ENCODE measurements at places on chromosomes 12 and 14.
A peak's percentile ranks its signal among the peaks of the same experiment; 100 is the strongest.

GRCh38 chr12:76446090-76446489 lies 97.9 kb upstream of the BBS10 start:
- no peak for DNase-seq

DNA sequence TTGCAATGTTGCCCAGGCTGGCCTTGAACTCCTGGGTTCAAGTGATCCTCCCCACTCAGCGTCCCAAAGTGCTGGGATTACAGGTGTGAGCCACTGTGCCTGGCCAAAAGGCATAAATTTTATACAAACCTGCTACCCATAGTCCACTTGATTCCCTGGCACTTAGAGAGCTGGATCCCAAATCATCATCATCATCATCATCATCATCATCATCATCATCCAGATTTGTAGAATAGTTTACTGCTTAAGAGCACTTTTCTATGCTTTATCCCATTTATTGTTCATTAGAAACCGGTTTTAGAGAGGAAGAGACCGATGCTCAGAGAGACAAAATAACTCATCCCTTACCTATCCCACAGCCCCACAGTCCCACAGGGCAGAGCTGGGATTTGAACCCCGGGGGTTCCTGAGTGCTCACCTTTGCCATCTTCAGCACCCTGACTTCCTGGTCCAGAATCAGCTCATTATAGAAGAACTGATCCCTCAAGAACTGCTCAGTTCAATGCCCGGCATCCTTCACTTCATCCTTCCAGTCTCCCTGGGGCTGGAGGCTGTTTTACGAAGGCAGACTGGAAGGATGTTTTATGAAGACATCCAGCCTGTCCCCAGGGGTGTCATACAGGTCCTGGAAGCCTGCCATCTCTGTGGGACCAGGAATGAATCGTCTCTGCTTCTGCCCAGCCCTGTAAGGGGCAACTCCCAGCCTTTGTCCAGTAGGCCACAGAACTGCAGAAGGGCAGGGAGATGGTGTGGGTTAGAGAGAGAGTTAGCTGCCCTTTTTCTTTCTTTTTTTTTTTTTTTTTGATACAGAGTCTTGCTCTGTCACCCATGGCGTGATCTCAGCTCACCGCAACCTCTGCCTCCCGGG lies 20.2 kb upstream of the OASL start:
- DNase-seq: no peak

DNA sequence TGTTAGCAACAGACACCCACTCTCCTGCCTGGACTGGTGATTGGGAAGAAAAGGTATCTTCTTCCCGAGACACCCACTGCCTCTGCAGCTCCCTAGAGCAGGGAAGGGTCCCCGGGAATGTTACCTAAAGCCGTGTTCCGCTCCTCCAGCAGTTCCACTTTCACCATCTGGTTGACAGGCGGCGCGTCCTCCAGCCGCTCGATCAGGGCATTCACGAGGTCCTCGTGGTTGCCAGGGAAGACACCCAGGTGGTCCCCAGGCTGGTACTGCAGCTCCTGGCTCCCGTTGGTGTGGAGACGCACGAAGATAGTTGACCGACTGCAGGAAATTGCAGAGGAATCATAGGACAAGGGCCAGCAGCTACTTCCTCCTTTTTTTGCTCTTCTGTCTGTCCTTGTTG lies 44.2 kb upstream of the FBXO21 start:
- no peak for DNase-seq

- no peak for DNase-seq
Observed at GRCh38 chr12:53660041-53660440, 15.8 kb downstream of the ATP5MC2 start.

DNA sequence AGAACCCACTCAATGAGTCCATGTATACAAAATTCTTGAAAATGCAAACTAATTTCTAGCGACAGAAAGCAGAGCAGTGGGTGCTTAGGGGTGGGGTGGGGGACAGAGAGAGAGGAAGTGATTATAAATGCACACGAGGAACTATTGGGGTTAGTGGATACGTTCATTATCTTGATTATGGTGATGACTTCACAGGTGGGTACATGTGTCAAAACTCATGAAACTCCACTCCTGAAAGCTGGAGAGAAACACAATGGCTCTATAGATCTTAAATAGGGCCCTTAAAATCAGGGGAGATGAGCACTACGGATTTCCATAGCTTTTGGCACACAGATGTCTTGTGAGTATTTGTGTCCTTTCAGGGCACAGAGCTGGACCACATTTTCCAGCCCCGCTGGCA lies 59.9 kb downstream of the STON2 start:
- DNase-seq: no peak

DNA sequence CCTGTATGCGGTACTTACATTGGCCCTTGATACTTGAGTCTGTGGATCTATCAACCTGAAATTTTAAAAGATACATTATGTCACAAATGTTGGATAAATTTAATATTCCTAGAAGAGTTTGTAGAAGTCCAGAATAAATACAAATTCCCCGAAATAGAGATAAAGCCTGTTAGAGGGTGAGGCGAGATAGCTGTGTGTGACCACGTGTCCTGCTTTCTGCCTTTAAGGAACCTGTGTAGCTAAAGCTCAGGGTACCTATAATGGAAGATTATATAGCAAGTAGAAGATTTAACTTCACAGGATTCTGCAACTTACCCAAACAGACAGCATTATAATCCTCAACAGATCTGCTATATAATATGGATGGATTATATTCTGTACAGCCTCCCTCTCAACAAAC lies 58.8 kb downstream of the APPL2 start:
- DNase-seq: no peak

- no peak for DNase-seq
Observed at GRCh38 chr14:99383472-99384449, 96.9 kb downstream of the SETD3 start.

- peak; percentile 67 for DNase-seq
Observed at GRCh38 chr12:92570056-92570753, 132.6 kb upstream of the PLEKHG7 start.

DNA sequence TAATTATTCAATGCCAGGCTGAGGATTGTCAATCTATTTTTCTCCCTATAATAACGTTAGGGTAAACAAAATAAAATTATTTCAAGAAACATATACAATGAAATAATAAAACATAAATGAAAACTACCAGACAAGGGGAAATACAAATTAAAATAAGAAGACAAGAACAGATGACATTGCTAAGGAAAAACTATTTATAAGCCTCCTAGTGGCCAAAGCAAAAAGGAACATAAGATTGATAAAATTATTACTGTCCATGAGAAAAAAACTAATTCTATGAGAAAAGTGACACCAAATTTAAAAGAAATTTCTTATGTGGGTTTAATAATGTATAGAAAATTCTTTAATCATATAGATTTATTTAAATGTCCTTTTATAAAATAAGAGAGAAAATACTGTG lies 294.7 kb downstream of the TTC6 start:
- no peak for DNase-seq

GRCh38 chr12:64099397-64099796 lies 122.7 kb downstream of the KICS2 start:
- peak; percentile 65 for DNase-seq

DNA sequence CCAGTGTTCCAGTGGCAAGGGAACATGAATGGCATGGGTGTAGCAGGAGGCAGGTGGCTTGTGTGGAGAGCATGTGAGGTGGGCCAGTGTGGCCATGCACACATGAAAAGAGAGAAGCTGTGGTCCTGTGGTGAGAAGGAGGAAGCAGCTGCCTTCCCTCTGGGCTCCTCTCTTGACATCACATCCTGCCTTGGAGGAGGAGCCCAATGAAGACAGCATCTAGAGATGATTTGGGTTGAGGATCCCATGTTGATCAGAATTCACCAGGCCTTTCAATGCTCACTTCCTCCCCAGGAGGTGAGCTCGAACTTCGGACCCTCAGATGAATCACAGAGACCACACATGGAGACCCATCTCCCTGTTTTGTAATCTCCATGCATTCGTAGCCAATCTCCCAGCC lies 82.6 kb downstream of the LRRC74A start:
- DNase-seq: no peak
